IPS-NIHi11 (cell line): ENCODE measurements at places on chromosomes 2 and 18.

DNA sequence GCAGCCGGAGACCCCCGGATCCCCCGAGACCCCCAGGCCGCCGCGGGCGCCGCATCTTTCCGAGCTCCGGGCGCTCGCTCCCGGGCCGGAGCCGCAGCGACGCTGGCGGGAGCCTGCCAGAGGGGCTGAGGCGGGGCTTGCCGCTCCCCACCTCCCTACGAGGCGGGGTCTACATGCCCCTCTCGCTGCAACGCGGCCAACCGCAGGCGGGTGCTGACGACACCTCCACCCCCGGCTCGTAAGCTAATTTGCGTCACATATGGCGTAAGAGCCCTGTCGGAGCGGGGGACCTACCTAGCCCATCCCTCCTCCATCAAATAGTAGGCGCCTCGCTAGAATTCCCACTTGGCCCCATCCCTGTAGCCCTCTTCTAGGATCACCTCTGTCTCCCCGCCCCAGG, at the start of gene PTPRN:
PTPRN (minus strand) TSS at position 124 of the 400 bp plus-strand sequence; CDS start at position 55, 69 bp downstream.
- peak; percentile 87 for DNase-seq

DNA sequence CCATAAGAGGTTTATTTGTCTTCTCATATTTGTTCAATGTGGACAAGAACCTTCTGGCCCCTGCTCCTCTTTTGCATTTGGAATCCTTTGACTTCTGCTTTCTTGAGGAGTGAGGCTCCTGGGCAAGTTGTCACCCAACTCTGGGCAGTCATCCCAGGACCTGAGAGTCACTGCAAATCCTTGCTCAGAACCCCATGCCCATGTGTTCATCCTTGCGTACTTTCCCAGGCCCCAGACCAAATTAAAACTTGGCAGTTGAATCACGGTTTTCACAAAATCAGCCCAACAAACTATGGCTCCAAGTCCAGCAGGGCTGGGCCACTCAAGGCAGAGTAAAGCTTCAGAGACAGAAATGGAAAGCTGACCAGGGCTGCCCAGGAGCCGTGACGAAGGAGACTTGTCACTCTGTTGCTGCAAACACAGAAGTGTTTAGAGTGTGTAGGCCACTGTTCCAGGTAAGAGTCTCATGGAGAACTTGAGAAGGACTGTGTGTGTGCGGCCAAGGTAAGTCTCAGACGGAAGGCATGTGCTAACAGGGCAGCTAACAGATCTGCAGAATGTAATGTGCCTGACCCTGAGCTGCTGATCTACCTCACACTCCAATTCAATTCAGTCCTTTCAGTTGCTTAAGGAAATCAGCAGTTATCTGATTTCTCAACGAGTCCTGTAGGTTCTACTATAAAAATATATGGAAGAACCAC, 549.4 kb upstream of the HS6ST1 start:
- no peak for DNase-seq

- no peak for DNase-seq
Observed at GRCh38 chr2:239818086-239818485, 207.1 kb downstream of the NDUFA10 start.

DNA sequence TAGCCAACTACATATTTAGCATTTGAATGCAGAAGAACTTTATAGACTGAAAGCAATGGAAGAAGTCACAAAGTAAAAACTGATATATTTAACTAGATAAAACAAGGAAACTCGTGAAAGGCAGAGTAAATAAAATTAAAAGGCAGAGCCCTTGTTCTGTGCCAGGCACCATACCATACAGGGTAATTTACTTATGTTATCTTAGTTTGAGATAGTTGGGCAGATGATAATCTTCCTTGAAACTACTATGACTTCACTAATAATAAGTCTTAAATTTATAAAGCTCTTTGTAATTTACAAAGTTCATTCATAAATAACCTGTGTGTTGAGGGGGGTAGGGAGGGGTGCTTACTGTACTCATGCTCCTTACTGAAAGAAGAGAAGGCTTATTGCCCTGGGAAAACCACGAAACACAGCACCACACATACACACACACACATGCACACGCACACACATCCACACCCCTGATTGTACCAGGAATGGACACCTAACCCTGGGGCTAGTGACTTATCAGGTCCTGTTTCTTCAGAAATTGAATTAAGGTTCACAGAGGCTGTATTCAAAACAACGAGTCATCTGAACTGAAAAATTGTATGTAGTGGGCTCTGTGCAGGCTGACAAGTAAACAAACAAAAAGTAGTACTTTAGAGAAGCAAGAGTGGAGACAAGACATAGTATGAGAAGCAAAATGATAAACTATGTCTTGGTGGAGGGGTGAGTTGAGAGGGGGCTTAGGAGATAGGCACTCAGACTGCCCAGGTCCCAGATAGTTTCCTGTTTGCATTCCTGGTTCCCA, 38.1 kb downstream of the AGFG1 start:
- no peak for DNase-seq

DNA sequence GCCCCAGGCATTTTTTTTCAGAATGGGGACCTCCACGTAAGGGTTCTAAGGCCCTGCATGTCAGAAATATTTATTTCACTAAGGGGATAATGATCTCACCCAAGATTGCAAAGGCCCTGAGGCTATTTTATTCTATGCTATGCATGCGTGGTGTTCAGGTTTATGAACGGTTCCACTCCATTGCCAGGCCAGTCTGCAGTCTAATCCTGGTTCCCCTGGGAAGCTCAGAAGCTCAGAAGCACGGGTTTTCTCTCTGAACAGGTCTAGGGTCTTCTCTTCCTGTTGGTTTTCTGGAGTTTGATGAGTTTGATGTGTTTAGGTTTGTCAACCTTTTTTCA, 256.4 kb upstream of the PXDN start:
- no peak for DNase-seq

- DNase-seq, result no peak
Observed at GRCh38 chr18:55764386-55764785, 176.4 kb upstream of the TCF4 start.
